A549 treated with CORT108297 at 1 μM for 4 hours (cell line): ENCODE measurements at places on chromosomes 2 and 18. TPM values are rescaled to one million over a fixed set of nuclear protein-coding genes. Genes with fewer than 3 reads are reported as not detected.

CRYBA2 gene
- total RNA-seq = not detected in 5 replicates

KCNIP3 gene
- total RNA-seq = 1.1 to 2.4 TPM (median 1.6 TPM) in 5 replicates

ALPG gene
- 0.12 to 0.22 TPM (median 0.16 TPM) in 5 replicates for total RNA-seq

EVX2 gene
- not detected in 5 replicates for total RNA-seq

TSPYL6 gene
- not detected in 5 replicates for total RNA-seq

SLC16A14 gene
- total RNA-seq = 0.58 to 1.3 TPM (median 1.2 TPM) in 5 replicates

RUFY4 gene
- not detected in 5 replicates for total RNA-seq

WBP1 gene
- total RNA-seq = 46.5 to 91.2 TPM (median 87.8 TPM) in 5 replicates
